ENCODE measurements at places on chromosomes 11 and 22. TPM values are rescaled to one million over a fixed set of nuclear protein-coding genes. Genes with fewer than 3 reads are reported as not detected.

GRCh38 chr22:20091690-20092476, 11.8 kb downstream of the DGCR8 start:
- DNase-seq = peak; percentile 69

DNA sequence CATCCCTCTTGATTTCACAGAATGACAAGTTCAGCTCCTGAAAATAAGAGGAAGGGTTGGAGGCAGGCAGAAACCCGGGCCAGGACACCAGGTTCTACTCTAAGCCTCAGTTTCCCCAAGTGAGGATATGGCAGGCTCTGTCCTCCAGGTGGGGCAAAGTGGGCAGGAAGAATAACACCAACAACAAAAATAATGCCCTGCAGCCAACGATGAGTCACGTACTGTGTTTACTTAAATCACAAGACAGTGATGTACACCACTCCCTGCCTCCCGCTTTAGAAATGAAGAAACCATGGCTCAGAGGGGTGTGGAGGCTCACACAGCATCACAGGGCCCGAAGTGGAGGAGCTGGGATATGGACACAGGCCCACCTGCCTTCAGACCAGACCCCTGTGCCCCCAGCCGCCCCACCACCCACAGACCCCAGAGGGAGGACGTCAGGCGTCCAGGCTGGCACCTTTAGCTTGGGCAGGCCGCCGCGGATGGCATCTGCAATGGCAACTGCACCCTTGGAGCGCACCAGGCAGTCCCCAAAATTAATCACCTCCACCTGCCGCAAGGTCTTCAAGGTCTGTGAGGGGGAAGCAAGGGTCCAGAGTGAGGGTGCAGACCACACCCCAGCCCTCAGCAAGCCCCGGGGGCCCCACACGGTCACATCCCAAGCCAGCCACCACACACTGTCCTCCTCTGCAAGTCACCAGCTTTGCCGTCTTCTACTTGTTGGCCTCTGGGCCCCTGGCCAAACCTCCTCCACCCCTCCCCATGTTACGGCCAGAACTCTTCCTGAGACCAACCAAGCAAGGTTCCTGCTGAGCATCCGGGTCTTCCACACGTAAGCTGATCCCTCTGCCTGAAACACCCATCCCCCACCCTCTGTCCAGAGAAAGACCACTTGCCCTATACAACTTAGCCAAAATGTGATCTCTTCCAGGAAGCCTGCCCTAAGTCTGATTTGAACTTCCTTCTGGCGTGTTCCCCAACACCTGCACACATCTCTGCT, 15.8 kb upstream of the CHADL start:
- DNase-seq = no peak

GRCh38 chr22:36287881-36288515, 35.1 kb downstream of the APOL1 start:
- DNase-seq = peak; percentile 70

- DNase-seq = no peak
Measured at GRCh38 chr11:104049116-104049515, 12.7 kb downstream of the DDI1 start.

- no peak for DNase-seq
Measured at GRCh38 chr22:42636506-42636905, 3.9 kb downstream of the ATP5MGL start.

DNA sequence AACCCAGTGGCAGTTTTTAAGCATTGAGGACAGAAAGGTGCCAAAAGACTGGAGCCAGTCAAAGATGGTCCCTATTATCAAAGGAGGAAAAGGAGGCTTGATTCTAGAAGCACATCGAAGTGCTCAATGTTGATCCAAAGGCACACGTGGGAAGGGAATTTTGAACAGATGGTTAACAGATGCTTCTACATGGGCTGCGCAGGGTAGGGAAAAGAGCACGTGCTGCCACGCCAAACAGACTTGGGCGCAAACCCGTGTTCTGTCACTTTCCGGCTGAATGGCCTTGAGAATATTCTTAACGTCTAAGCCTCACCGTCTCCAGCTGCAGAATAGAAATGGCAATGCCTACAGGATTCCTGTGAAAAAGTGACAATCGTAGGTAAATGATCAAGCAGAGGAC, 217.9 kb upstream of the MTNR1B start:
- no peak for DNase-seq

- DNase-seq = no peak
Measured at GRCh38 chr11:76237914-76238313, 31.6 kb upstream of the WNT11 start.

- peak; percentile 68 for DNase-seq
Measured at GRCh38 chr11:44622190-44622650, 56.8 kb downstream of the CD82 start.

VWA5A gene
- 11.6 TPM for total RNA-seq

CAPN5 gene
- total RNA-seq = 4.1 TPM

MUC2 gene
- not detected for total RNA-seq

SPCS2 gene
- total RNA-seq = 115 TPM
